ENCODE measurements at places on chromosomes 11 and 22. TPM values are rescaled to one million over a fixed set of nuclear protein-coding genes. Genes with fewer than 3 reads are reported as not detected.

The SULT4A1 gene
- 0.15 TPM for total RNA-seq

The PDE2A gene
- 0.17 TPM for total RNA-seq

The MMP8 gene
- not detected for total RNA-seq

The B3GAT1 gene
- not detected for total RNA-seq

The PRG3 gene
- total RNA-seq = not detected

The KDELR3 gene
- 98.7 TPM for total RNA-seq

The SEPTIN3 gene
- total RNA-seq = under 0.01 TPM

The ADM2 gene
- 4.8 TPM for total RNA-seq

The OR52I2 gene
- not detected for total RNA-seq

The SPON1 gene
- total RNA-seq = 0.45 TPM
